ENCODE measurements at places on chromosomes 3 and 15.

DNA sequence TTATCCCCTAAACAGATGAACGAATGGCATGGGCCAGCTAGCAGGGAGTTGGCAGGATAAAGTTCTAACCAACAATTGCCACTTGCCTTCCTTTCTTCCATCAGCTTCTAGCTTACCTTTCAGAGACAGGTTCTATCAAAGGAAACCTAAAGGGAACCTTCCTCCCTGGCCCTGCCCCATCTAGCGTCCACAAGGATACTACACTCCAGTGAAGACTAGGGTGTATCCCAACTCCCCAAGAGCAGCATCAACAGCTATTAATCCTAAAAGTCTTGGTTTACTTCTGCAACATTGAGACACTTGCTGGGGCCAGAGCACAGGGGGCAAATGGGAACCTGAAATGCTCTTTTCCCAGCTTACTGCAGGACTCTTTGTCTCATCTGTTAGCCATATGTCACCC lies 37.0 kb upstream of the TMC3 start:
- peak; percentile 61 for DNase-seq

GRCh38 chr3:181176601-181177000 lies 187.1 kb upstream of the DNAJC19 start:
- DNase-seq: peak; percentile 52

- DNase-seq: peak; percentile 23
Observed at GRCh38 chr15:101237251-101237650, 14.6 kb downstream of the CHSY1 start.

GRCh38 chr3:139764069-139764905 lies 86.5 kb upstream of the NMNAT3 start:
- no peak for DNase-seq

DNA sequence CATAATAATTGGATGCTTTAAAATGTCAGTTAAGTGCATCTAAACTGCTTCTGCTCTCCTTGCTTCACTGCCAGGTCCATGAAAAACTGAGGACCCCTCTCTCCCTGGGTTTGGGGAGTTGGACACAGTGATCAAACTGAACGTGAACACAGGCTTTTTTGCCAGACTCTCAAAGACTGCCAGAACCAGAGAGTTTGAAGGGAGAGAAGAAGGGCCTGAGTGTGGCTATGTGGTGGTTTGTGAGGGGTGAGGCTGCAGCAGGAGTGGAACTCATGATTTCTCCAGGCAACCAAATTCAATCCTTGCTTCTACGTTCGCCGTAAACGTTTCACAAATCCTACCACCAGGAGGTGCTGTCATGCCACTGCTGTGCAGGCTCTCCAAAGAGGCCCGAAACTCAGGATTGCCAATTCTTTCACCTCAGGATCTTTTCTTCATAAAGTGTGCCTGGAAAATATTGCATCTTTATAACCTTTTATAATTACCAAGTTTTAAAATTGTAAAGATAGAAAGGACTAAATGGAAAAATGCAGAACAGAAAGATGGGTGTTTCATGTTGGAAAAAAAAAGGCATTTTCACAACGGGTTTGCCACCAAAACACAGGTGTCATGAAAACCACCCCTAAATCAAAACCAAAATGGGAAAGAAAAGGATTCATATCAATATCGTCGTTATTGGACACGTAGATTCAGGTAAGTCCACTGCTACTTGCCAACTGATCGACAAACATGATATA lies 19.7 kb downstream of the TM4SF4 start:
- peak; percentile 76 for DNase-seq

GRCh38 chr3:46867550-46867898 lies 4.3 kb upstream of the MYL3 start:
- DNase-seq: no peak

DNA sequence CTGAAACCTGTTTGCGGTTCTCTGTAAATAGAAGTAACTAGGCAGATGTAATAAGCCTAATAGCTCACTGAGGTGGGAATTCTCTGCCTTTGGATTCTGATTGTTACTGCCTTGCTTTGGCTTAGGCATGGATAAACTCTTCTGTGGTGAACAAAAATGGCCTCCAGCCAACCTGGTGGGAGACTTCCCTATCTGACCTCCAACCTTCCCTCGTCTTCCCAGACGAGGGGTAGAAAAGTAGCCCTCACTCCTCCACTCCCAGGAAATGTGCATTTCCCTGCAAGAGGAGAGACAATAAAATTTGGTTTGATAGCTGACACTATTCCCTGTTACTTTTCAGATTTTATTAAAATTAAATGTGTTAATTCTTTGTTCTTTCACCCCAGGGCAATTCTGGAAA lies 606 bp upstream of the CD96 start:
- no peak for DNase-seq

DNA sequence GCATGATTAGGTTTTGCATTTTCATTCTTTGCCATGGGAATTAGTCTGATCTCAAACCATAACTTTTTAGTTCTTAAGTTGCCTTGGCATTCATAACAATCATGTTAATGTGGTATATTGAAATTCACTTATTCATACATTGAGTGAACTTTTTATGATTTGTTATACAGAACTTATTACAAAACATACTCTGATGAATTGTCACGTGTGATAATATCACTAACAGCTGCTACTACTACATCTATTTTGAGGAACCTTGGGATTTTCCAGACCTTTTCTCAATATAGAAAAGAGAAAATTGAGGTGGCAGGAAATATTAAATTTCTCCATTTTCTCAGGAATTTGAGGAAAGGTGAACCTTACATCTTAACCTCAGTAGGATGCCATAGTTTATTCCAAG lies 9.2 kb downstream of the LXN start:
- no peak for DNase-seq

GRCh38 chr3:55264919-55265318 lies 222.2 kb downstream of the WNT5A start:
- DNase-seq: no peak
